T-helper 17 cell (primary cell): ENCODE measurements at places on chromosomes 1 and 21.
A peak's percentile ranks its signal among the peaks of the same experiment; 100 is the strongest.

DNA sequence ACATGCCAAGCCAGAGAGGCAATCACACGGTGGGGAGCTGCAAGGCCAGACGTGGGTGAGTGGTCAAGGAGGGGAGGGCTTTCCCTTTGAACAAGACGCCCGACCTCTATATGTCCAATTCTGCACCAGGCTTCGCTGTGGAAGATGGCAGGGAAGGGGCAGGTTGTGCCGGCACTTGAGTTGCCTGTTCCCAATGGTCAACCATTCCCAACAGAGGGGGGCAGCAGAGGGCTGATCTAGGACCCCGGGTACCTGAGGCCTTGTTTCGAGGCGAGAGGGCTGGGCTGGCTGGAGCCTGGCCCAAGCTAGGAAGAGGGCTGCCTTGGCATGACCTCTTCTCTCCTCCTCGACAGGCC lies 64.9 kb downstream of the TMEM53 start:
- no peak for DNase-seq

DNA sequence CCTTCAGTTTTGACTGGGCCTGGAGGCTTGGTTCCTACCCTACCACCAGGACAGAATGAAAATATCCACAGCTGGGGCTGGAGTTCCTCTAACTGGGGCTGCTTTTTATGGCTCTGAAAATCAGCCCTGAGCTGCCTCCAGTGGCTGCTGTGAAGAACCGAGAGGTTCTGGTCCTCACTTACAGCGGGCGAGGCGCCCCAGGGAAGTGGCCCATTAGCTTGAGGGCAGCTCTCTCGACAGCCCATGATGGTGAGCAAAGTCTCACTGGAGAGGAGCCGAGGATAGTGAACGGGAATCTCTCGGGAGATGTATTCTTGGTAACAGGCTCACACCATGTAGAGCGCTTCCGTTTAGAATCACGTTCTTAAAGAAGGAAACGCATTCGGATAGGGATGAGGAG lies 459.7 kb downstream of the KIF26B start:
- no peak for DNase-seq

GRCh38 chr1:203673550-203674411 lies 47.1 kb downstream of the ATP2B4 start:
- peak; percentile 62 for DNase-seq

GRCh38 chr1:78373676-78374075 lies 117.1 kb upstream of the PTGFR start:
- no peak for DNase-seq

DNA sequence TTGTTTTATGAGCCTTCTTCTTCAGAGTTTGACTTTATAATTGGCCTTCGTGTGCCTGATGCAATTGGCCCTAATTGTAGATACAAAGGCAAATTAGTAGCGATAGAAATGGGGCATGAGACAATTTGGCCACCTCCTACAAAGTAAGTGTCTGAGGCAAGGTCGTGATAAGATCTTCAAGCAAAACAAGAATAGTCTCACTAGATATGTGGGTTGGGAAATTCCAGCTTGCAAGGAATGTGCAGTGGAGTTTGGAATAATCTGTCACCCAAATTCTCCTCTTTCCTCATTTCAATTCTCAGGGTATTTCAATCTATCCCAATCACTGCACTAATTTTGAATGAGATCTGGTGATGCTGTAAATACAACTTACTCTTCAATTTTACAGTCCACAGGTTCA lies 11.4 kb upstream of the TSNAX start:
- DNase-seq: no peak

GRCh38 chr1:72037745-72038343 lies 244.5 kb downstream of the NEGR1 start:
- DNase-seq: no peak

GRCh38 chr1:209307846-209308245 lies 275.7 kb upstream of the CAMK1G start:
- no peak for DNase-seq

DNA sequence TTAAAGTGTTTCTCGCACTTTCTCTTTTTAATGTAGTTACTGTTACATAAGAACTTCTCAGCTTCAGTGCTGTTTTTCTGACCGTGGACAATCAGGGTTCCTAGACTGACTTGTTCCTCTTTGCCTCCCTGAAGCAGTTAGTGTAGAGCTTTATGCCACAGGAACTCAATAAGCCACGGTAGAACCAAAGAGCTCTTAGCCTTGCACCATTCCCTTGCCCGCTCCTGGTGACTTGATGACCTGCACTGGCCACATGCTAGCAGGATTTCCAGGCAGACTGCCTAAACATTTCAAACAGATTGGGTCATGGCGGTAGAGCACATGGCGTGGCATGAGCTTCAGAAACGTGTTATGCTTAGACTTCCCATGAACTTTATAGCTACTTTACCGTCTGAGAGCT lies 18.8 kb upstream of the FASLG start:
- DNase-seq: no peak
